ENCODE measurements at places on chromosomes 16 and 17.

DNA sequence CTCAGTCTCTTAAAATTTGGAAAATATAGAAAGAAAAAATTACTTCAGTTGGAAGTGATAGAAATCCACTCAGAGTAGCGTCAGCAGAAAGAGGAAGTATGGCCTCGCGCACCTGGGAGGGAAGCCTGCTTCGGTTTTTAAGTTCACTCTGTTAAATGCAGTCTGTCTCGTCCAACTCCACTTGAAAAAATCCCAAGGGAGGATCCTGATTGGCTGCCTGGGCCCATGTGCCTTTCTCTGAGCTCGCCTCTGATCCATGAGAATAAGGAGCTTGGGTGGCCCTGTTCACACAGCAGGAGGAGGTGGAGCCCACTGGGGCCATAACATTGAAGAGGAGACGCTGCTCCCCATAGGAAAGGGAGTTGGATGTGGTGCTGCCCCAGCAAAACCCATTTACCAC lies 40.7 kb downstream of the DNAJA2 start:
- DNase-seq: no peak

- no peak for DNase-seq
Observed at GRCh38 chr17:44773140-44773539, 14.4 kb downstream of the ADAM11 start.

- DNase-seq: no peak
Observed at GRCh38 chr17:74526681-74527080, 4.6 kb downstream of the CD300LB start.

- no peak for DNase-seq
Observed at GRCh38 chr16:71916397-71916920, 21.1 kb downstream of the IST1 start.

DNA sequence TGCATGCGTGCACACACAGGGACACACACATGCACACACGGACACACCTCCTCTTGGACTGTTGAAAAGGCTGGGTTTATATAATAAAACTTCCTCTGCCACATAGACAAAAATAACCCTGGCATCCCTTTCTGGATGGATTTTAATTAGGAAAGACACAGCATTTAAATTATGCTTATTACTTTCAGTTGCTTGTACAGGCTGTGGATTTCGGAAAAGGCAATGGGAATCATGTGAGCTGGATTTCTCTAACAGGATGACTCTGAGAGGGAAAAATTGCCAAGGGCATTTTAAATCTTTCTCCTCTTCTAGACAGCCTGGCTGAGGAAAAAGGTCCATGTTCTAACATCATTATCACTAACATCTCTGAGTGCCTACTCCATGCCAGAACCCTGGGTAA lies 75.9 kb downstream of the HLF start:
- no peak for DNase-seq

- DNase-seq: no peak
Observed at GRCh38 chr17:58565389-58566311, 51.2 kb upstream of the MTMR4 start.

DNA sequence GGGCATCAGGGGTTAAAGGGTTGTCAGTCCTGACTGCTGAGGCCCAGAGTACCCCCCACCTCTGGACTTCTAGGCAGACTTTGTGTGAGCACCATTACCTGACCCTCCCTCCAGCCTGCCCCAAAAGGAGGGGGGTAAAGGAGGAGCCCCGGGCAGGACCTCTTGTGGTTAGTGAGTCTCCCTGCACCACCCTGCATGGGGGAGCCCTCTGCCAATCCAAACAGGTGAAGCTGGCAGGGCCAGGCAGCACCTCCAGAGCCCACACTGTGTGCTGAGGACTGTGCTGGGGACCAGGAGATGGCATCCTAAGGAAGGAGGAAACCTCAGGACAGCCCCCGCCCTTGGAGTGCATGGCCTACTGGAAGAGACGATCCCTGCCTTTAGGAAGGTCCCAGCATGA lies 2.6 kb upstream of the KRT14 start:
- DNase-seq: no peak

DNA sequence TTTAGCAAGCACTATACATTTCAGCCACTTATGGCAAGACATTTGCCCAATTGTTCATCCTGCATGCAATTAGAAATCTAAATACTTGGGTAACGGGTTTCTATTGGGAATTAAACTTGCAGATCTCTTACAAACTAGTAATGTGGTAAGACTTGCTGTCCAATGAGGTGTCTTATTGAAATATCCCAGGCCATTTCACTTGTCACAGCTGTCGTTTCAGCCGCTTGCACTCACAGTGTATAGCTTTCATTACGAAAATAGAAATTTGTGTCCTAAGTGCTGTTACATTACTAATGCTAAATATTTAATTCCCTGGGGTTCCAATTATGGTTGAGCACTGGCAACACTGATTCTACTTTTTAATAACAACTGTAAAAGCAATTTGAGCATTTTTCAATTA lies 40.3 kb upstream of the IRX5 start:
- no peak for DNase-seq

- DNase-seq: no peak
Observed at GRCh38 chr16:4090351-4090851, 25.8 kb downstream of the ADCY9 start.

GRCh38 chr16:89422905-89423630 lies 67.3 kb downstream of the ANKRD11 start:
- no peak for DNase-seq

All from anterior cingulate cortex (tissue), 58 donors.